ENCODE measurements at places on chromosomes 7 and 10.

GRCh38 chr7:158246960-158247673 lies 340.5 kb downstream of the PTPRN2 start:
- no peak overlapping the region for H3K4me3 ChIP-seq
- H3K27me3 ChIP-seq, result no peaks in the 10 kb centered on the region
- no peak overlapping the region for H3K27ac ChIP-seq
- no peak for DNase-seq
- no peaks in the 10 kb centered on the region for H3K4me1 ChIP-seq
- no peaks in the 10 kb centered on the region for H3K36me3 ChIP-seq

DNA sequence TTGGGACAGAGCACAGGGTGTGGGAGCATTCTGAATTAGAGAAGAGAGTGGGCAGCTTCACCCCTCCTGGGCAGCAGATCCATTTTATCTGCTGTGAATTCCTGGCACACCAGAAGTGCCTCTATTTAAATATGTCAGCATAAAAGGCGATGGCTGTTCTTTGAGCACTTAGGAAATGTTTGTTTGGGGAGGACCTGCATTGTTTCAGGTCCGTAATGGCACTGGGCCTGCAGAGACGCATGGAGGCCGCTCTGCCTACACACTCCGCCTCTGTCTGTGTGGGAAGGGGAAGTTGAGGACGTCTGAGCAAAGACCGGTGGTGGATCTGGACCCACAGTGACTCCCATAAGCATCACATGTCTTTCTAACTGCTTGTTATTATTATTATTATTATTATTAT lies 253.2 kb downstream of the CAMK1D start:
- no peaks in the 10 kb centered on the region for H3K36me3 ChIP-seq
- H3K4me1 ChIP-seq, result peaks cover 28% of the 10 kb centered on the region
- H3K27me3 ChIP-seq, result no peaks in the 10 kb centered on the region
- H3K27ac ChIP-seq, result no peak overlapping the region
- DNase-seq, result no peak

- H3K36me3 ChIP-seq, result peaks cover 27% of the 10 kb centered on the region
- no peak overlapping the region for H3K27ac ChIP-seq
- peak overlapping the region; percentile 61 for H3K4me3 ChIP-seq
- no peaks in the 10 kb centered on the region for H3K27me3 ChIP-seq
Observed at GRCh38 chr7:100867776-100868485, 744 bp downstream of the TRIP6 start.

GRCh38 chr7:132453826-132454225 lies 122.4 kb downstream of the PLXNA4 start:
- no peaks in the 10 kb centered on the region for H3K36me3 ChIP-seq
- DNase-seq, result no peak
- H3K4me1 ChIP-seq, result peaks cover 45% of the 10 kb centered on the region
- no peak overlapping the region for H3K4me3 ChIP-seq
- H3K27ac ChIP-seq, result no peak overlapping the region
- no peaks in the 10 kb centered on the region for H3K27me3 ChIP-seq

GRCh38 chr7:99129536-99129935 lies 14.4 kb downstream of the SMURF1 start:
- peaks cover 7% of the 10 kb centered on the region for H3K4me1 ChIP-seq
- H3K27ac ChIP-seq, result no peak overlapping the region
- H3K4me3 ChIP-seq, result no peak overlapping the region

- no peaks in the 10 kb centered on the region for H3K27me3 ChIP-seq
- peak overlapping the region; percentile 43 for H3K27ac ChIP-seq
- H3K4me3 ChIP-seq, result peak overlapping the region; percentile 3
- H3K36me3 ChIP-seq, result peaks cover 22% of the 10 kb centered on the region
- H3K4me1 ChIP-seq, result peaks cover 100% of the 10 kb centered on the region
Observed at GRCh38 chr10:124641282-124642087, 102.7 kb downstream of the FAM53B start.

GRCh38 chr7:129147731-129148130 lies 3.2 kb downstream of the TSPAN33 start:
- no peaks in the 10 kb centered on the region for H3K27me3 ChIP-seq
- no peak for DNase-seq
- no peak overlapping the region for H3K4me3 ChIP-seq
- no peak overlapping the region for H3K27ac ChIP-seq
- no peaks in the 10 kb centered on the region for H3K36me3 ChIP-seq

DNA sequence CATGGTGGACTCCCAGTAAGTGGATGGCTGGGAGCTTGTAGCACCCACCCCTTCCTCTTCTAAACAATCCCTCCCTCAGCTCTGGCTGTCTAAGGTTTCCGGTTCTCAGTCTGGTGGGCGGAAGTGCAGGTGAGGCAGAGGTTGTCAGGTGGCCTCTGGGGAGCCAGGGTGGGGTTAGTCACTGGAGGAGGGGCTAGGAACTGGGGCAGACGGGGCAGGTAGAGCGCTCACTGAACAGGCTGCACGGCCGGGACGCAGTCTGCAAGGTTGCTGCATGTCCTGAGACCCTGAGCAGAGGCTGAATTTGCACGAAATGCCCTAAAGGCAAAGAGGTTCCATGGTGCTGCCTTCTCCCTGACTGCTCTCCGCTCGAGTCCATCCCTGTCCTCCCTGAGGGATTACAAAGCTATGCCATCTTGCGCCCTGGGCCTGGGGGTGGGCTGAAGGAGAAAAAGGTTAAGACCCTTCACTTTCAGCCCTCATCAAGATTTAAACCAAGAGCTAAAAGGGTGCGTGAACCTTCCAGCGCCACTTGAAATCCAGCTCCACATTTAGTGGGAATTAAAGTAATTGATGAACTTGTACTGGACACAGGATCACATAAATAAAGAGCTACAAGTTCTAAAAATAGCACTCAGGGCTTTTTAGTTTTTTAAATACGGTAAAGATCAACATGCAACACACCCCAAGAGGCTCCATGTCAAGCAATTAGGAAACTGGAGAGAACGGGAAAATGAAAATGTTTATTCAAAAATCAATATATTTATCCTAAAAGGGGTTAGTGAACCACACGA lies 62.3 kb upstream of the CTBP2 start:
- H3K27me3 ChIP-seq, result no peaks in the 10 kb centered on the region
- no peaks in the 10 kb centered on the region for H3K4me1 ChIP-seq
- no peak overlapping the region for H3K4me3 ChIP-seq
- no peaks in the 10 kb centered on the region for H3K36me3 ChIP-seq
- H3K27ac ChIP-seq, result no peak overlapping the region
- DNase-seq, result no peak

DNA sequence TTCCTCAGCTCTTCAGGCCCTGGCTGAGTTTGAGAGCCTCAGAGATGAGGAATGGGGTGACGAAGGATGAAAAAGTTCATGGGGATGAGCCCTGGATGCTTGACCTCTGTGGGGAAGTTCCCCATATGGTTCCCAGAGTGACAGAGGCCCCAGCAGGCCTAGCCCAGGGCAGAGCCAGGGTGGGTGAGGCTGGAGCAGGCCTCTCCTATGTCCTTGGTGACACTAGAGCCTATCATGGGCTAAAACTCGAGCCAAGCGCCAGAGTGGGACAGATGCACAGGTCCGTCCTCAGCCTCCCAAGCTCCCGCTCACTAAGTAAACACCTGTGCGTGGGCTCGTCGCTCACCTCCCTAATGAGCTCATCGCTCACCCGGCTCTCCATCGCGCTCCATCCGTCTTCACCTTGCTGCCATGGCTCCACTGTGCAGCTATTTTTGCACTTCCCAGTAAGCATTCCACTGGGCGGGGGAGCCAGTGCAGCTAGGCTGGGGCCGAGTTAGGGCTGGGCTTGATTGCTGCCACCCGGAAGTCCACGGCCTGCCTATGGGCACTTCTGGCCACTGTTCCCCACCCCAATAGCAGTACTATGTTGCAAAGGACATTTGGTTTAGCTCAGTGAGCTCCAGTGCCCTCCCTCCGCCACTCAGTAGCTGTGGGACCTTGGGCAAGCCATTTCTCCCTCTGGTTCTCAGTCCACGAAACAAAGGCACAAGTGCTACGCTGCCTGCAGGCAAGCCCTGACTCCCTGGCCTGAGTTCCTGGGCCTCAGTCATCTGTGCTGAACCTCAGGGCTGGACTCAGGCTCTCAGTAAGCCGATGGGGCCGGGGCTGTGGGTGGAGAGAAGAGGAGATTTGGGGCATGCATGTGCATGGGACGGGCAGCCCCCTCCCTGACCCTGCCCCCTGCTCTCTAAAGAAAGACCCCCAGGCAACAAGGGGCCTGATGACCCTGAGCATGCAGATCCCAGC lies 117.3 kb upstream of the PCBD1 start:
- no peak overlapping the region for H3K27ac ChIP-seq
- peaks cover 4% of the 10 kb centered on the region for H3K27me3 ChIP-seq
- H3K36me3 ChIP-seq, result no peaks in the 10 kb centered on the region
- no peaks in the 10 kb centered on the region for H3K4me1 ChIP-seq

DNA sequence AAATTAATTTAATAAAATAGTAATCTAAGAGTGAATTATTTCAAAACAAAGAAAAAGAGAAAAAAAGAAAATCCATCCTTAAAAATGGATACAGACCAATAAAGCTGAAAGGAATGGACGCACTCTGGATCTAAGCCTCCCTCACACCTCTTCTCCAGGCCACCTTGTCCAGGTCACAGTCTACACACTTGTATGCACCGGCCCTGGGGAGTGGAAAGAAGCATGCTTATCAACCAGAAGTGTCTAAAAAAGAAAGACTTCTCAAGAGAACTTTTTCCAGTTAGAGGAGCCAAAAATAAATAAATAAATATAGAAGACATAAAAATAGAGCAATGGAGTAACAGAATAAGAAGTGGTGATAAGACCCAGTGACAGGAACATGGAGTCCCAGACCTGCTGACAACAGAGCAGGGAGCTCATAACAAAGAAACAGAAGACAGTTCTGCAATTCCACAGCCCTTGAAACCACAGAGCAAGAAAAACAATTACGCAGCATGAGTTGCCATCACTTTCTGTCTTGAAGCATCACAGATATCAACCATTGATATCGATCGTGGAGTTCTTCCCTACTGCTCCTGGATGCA lies 311.7 kb upstream of the NFE2L3 start:
- H3K4me1 ChIP-seq, result no peaks in the 10 kb centered on the region
- H3K36me3 ChIP-seq, result no peaks in the 10 kb centered on the region
- no peak overlapping the region for H3K4me3 ChIP-seq
- H3K27me3 ChIP-seq, result peaks cover 11% of the 10 kb centered on the region
- H3K27ac ChIP-seq, result no peak overlapping the region

DNA sequence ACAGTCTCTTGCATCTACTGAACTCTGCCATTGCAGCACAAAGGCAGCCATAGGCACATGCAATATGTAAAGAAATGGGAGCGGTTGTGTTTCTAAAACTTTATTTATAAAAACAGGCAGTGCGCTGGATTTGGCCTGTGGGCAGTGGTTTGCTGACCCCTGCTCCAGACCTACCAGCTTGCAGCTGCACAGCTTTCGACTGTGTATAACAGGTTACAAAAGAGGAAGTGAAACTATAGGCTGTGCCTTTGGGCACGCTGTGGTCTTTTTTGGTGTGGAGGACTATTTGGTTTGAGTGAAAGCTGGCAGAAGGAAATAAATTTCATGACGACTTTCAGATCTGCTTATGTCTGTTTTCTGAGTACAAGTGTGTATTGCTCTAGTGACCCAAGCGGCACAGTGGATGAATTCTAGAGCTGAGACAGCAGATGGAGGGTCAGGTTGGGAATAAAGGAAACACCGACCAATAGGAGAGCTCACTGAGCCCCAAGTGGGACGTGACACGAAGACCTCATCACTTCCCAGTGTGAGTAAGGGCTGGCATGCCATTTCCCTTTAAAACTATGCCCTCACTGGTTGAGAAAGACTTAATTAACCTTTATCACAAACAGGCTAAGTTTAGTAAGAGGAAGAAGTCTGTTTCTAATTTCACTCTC lies 152.7 kb downstream of the ANK3 start:
- DNase-seq, result no peak
- H3K4me3 ChIP-seq, result peak overlapping the region; percentile 36
- H3K27me3 ChIP-seq, result no peaks in the 10 kb centered on the region
- no peak overlapping the region for H3K27ac ChIP-seq
- peaks cover 8% of the 10 kb centered on the region for H3K4me1 ChIP-seq
- no peaks in the 10 kb centered on the region for H3K36me3 ChIP-seq

GRCh38 chr10:114821915-114822443 lies 399 bp downstream of the FHIP2A start:
- H3K4me3 ChIP-seq, result peak overlapping the region; percentile 66
- no peak for DNase-seq
- H3K27ac ChIP-seq, result peak overlapping the region; percentile 49

- no peak overlapping the region for H3K27ac ChIP-seq
- H3K4me3 ChIP-seq, result no peak overlapping the region
- H3K27me3 ChIP-seq, result no peaks in the 10 kb centered on the region
- peaks cover 8% of the 10 kb centered on the region for H3K4me1 ChIP-seq
Observed at GRCh38 chr7:108136191-108136688, 6.1 kb upstream of the LAMB4 start.

DNA sequence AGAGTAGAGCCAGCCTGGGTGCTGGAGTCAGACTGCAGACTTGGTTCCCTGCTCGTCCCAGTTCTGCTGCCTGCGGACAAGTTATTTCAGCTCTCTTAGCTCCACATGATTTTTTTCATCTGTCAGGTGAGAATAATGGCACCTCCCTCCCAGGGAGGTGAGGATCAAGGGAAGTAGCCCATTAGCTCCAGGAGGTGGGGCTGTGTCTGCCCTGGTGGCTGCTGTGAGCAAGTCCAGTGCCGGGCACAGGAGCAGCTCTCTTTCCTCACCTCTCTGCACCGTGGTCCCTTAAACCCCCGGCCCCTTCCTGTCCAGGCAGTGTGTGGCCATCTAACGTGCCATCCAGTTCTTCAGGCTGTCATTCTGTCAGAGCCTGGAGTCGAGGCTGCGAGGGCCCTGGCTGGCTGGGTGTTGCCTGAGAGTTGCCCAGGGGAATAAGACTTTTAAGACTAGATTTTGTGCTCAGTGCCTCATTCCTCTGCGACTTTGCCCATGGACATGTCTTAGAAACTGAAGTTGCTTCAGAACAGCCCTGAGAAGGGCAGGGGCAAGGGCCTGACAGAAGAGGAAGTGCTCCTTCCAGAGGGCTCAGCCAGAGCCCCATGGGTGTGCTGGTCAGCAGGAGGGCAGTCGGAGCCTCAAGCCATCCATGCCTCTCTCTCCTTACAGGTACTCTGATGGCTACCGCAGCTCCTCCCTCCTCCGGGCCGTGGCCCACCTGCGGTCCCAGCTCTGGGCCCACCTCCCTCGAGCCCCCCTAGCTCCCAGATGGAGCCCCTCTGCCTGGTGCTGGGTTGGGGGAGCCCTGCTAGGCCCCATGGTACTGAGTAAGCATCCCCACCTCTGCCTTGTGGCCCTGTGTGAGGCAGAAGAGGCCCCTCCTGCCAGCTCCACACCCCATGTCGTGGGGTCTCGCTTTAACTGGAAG lies 5.0 kb downstream of the ABCB8 start:
- H3K36me3 ChIP-seq, result peaks cover 52% of the 10 kb centered on the region
- no peak overlapping the region for H3K4me3 ChIP-seq
- H3K27me3 ChIP-seq, result no peaks in the 10 kb centered on the region

- H3K27ac ChIP-seq, result no peak overlapping the region
- DNase-seq, result no peak
- no peak overlapping the region for H3K4me3 ChIP-seq
- H3K36me3 ChIP-seq, result no peaks in the 10 kb centered on the region
- H3K4me1 ChIP-seq, result peaks cover 18% of the 10 kb centered on the region
Observed at GRCh38 chr10:100348389-100348927, 1.4 kb downstream of the SCD start.

- no peak overlapping the region for H3K27ac ChIP-seq
- H3K27me3 ChIP-seq, result no peaks in the 10 kb centered on the region
- no peak overlapping the region for H3K4me3 ChIP-seq
- DNase-seq, result no peak
Observed at GRCh38 chr7:130112093-130112492, 41.8 kb downstream of the KLHDC10 start.
